ENCODE measurements at places on chromosomes 13 and 19. TPM values are rescaled to one million over a fixed set of nuclear protein-coding genes. Genes with fewer than 3 reads are reported as not detected.

TTYH1 gene
- not detected for total RNA-seq

ELSPBP1 gene
- not detected for total RNA-seq

IZUMO2 gene
- not detected for total RNA-seq

ATP4A gene
- total RNA-seq, result not detected

APOC1 gene
- 3.6 TPM for total RNA-seq

PDX1 gene
- total RNA-seq, result not detected

DHDH gene
- 0.14 TPM for total RNA-seq

KCNN4 gene
- total RNA-seq, result 0.28 TPM

PEX11G gene
- 3.8 TPM for total RNA-seq

ZNF844 gene
- 9.2 TPM for total RNA-seq

GARIN5B gene
- not detected for total RNA-seq

BRSK1 gene
- total RNA-seq, result 6.6 TPM

KLK2 gene
- total RNA-seq, result not detected

CHAMP1 gene
- total RNA-seq, result 8.7 TPM

TM9SF2 gene
- 117 TPM for total RNA-seq

RASIP1 gene
- 1.3 TPM for total RNA-seq

ERICH4 gene
- total RNA-seq, result 0.09 TPM

APOC4 gene
- total RNA-seq, result not detected

KANK3 gene
- 0.18 TPM for total RNA-seq

PRSS57 gene
- total RNA-seq, result not detected

SYNE4 gene
- total RNA-seq, result 0.09 TPM

PSPN gene
- 0.43 TPM for total RNA-seq
